ENCODE measurements at places on chromosomes 16 and 17.
A peak's percentile ranks its signal among the peaks of the same experiment; 100 is the strongest.

- DNase-seq: no peak
These were observed 151.2 kb downstream of the TANC2 start for GRCh38 chr17:63116967-63117830.

DNA sequence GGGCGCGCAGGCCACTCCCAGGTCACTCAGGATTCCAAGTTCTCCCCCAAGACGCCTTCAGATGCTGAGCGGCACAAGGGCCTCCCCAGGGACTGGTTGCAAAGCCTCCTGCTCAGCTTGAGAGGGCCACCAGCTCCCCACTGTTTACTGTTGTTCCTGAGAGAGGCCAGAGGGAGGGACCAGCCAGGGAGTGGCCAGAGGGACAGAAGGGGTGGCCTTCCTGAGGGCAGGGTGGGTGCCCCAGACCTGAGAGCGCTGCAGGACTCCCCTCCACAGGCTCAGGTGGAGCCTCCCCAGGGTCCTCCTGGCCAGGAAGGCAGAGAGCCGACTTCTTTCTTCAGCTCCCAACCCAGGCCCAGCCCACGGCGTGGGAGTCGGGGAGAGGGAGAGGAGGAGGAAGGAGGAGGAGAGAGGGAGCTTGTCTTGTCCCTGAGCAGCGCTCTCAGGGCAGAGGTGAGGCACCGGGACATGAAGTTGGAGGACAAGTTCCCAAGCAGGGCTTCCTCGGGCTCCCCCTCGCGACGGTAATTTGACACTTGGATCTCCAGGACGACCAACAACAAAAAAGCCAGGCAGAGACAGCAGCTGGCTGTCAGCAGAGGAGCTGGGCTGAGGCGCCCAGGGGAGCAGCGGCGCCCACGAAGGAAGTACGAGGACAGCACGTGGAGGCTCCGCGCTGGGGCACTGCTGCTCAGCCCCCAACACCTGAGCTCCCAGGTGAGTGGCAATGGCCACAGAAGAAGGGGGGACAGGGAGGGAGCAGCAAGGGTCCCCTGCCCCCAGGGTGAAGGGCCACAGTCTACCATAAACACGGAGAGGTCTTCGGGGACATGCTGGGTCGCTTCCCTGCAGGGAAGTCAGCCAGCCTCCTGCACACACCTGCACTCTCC lies 497 bp downstream of the SMIM5 start:
- DNase-seq: peak; percentile 13

GRCh38 chr16:65716737-65717700 lies 595.2 kb upstream of the CDH11 start:
- DNase-seq: no peak

DNA sequence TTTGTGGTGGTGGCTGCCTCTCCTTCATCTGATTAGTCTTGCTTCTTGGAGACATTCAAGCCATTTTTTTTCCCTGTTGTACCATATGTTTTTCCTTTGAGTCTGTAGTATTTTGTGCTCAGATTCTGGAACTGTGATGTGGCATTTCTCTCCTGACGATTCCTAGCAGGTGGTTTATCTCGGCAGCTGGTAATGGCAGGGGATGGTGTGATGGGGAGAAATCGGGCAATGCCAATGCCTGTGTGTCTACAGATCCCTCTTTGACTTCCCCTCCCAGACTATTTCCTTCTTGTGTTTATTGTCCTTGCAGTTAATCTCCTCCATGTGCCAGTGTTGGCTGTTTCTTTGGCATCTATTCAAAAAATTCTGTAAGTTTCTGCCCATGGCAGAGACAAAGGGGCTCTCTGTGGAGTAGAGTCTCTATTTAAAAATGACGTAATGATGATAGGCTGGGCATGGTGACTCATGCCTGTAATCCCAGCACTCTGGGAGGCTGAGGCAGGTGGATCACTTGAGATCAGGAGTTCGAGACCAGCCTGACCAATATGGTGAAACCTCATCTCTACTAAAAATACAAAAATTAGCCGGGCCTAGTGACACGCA lies 90.2 kb upstream of the ERCC4 start:
- no peak for DNase-seq

DNA sequence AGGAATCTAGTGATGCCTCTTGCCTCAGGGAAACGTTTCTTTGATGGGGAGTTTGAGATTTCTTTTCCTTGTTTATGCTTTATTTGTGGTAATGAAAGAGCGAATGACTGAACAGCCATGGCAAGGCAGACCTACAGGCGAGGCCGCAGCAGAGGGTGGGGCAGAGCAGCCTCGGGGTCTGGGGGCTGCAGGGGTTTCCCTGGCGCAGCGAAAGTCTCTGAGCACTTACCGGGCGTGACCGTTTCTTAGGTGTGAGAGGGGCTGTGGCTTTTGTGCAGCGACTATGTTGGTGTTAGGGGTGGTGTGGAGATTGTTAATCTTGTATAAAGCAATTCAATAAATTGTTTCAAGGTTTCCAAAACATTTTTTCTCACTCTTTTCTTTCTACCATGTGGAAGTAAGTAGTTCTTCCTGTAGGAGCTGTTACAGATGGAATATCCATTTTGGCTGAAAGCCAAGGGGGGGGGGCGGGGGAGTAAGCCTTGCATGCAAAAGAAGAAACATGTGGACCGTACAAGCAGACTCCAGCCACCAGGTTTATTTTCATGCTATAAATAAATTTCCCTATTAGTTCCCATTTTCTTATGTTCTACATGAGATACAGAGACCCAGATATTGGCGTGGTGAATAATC lies 34.8 kb downstream of the UBN1 start:
- DNase-seq: no peak

DNA sequence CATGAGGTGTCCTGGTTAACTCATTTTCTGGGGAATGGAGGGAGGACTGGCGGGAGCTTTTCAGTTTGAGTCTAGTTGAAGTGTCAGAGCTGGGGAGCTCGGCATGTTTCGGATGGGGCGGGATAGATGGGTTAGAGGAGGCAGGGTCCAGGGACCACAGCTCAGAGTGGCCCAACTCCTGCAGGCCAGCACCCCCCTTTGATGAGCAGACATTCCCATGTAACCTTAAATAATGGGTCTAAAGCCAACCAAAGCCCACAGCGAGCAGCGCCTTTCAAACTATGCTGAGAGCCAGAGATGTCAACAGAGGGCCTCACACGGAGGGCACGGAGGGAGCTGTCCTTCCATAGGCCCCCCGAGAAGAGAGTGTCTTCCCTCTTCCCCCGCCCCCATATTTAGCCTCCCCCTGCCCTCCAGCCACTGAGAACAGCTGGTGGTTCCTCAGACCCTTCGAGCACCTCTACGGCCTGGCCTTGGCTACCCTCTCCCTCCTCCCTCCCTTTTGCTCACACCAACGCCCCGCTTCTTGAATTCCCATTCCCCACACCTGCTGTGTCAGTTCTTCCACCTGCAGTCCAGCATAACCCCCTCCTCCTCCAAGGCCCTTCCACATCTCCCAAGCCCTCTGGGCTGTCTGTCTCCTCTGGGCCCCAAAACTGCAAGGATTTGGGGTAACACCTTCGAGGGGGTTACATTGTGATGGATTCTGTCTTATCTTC lies 21.8 kb downstream of the RAB11FIP4 start:
- no peak for DNase-seq

GRCh38 chr16:89320782-89321501 lies 103.4 kb downstream of the ZNF778 start:
- DNase-seq: no peak

GRCh38 chr16:23557779-23558702 lies 514 bp downstream of the UBFD1 start:
- no peak for DNase-seq

- no peak for DNase-seq
These were observed 3.7 kb upstream of the SEC14L1 start for GRCh38 chr17:77137111-77137510.

GRCh38 chr16:58556678-58557077 lies 41.4 kb downstream of the SETD6 start:
- DNase-seq: no peak

- no peak for DNase-seq
These were observed 45.1 kb downstream of the ZFHX3 start for GRCh38 chr16:73002866-73003265.

DNA sequence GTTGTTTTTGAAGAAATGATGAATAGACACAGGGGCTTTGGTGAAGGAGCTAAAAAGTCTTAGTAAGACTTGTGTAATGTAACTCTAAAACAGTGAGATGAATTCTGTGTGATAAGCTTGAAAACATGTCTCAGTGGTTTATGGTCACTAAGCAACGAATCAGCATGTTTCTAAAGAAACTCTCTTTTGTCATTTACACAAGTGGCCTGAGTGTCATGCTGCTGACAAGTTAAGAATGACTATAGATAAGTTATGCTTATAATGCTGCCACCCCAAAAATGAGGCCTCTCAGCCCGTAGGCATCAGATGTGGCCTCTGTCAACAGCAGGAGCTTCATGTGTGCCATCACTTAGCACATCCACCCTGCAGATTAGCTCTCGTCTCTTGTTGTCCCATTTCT lies 8.7 kb downstream of the COX10 start:
- DNase-seq: no peak

- no peak for DNase-seq
These were observed 61.6 kb downstream of the RGS9 start for GRCh38 chr17:65198653-65199382.

- no peak for DNase-seq
These were observed 1.5 kb upstream of the LIMD2 start for GRCh38 chr17:63701456-63701820.

DNA sequence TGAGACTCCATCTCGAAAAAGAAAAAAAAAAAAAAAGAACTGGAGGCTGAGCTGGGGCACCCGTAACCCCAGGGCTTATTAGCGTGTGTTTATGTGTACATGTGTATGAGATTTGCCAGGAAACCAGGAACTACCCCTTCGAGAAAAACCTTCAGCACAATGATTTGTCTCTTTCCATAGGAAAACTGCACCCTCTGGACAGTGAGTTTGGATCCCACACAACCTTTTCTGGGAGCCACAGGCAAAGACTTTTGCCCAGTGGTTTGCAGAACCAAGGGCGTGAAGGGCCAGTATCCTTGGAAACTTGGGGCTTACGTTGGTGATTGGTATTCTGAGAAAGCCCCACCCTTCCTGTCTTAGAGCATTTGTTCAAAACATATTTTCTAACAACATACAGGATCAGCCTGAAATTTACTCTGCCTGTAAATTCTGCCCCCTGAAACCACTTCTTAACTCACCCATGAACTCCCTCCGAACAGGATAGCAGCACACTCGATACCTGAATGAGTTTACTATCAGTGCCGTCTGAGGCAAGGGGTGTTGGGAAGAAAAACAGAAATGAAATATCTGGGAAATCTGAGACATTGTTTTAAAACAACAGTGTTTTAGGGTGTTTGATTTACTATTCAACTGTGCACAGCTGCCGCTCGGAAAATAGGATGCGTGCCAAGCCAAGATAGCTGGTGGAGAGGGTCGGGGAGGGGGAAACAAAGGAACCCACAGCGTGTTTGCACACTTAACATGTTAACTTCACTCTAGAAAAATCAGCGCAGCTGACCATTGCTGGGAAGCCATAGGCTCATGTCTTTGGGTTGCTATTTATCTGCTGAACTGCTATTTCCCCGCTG lies 40.2 kb upstream of the MAF start:
- no peak for DNase-seq

DNA sequence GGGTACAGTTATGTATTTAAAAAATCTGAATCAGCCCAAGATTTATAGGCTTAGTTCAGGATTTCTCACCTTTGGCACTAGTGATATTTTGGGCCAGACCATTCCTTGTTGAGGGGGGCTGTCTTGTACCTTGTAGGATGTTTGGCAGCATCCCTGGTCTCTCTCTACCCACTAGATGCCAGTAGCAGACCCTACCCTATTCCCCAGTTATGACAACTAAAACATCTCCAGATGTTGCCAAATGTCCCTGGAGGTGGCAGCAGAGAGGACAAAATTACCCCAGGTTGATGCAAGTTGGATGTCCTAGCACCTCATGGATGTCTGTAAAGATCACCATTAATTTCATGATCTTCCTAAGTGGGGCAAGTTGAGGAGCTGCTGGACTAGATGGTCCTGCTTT lies 45.8 kb downstream of the SYT17 start:
- no peak for DNase-seq

DNA sequence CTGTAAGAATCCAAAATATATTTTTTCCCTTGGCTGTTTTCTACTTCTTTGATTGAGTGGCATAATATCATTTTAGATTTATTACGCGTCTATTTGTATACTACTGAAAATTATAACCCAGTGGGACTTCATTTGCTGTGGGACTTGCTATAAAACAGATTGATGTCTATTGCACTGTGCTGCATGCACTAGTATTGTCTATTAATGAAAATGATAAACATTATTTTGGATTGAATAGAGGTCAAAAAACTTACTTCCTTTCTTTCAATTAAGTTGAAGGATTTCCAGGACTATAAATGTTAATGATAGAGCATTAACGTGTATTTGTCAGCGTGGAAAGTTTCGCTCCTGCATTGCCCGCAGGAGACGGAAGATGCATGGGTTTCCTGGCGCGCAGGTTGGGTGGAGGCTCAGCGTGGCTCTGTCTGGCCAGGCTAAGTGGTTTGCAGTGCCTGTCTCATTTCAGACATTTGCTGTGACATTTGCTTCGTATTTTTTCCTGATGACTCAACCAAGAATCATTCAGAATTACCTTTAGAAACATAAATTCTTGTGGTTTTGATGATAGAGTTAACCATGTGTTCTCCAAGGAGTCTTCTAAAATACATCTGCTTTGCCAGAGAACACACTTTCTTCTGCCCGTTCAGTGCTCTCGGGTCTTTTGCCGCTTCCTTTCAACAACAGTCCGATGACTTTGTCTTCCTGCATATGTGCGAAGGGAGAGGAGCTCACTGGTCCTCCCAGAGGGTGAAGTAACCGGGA lies 216.7 kb downstream of the RPTOR start:
- peak; percentile 36 for DNase-seq

- no peak for DNase-seq
These were observed 100.7 kb upstream of the ZNF469 start for GRCh38 chr16:88281858-88282563.

DNA sequence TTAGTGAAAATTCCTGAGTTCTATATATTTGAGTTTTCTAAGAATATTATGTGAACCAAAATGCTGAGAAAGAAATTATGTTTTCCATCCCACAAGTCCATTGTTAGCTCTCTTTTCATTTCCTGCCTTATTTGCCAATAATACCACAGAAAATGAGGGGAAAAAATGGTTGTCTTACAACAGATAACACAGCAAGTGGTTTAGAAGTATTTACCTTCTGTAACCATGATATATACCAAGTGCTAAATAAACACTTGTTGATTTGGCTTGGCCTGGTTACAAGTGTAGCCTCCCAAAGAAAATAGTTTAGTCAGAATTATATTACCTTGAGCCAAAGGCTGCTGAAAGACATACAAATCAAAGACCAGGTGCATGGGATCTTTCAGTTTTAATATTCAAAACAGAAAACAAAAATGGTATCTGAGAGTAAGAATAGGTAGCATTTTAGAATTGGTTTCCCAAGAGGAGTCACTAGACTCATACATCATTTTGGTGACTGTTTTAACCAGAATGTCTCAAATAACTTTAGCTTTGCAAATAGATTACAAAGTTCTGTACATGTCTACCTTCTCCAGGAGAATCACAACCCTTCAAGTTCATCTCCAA lies 439.8 kb upstream of the DYNLRB2 start:
- DNase-seq: no peak

- no peak for DNase-seq
These were observed 647 bp downstream of the FBXL20 start for GRCh38 chr17:39400547-39401411.

DNA sequence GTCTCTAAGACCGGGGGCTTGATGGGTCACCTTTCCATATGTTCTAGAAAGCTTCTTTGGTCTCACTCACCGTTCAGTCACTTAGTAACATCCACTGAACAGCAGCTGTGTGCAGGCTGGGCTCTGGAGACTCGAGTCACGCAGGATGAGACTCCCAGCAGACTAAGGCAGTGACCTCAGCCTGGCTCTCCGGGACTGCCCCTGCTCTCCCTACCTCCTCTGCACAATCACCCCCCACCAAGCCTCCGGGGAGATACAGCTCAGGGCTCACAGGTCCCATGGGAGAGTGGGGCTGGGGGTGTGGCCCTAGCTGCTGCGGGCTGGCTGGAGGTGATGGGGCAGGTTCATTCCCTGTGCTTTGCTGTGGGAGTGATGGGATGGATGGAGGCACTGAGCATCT lies 14.1 kb downstream of the FLYWCH2 start:
- DNase-seq: no peak
